ENCODE measurements at places on chromosomes 6 and 20.

DNA sequence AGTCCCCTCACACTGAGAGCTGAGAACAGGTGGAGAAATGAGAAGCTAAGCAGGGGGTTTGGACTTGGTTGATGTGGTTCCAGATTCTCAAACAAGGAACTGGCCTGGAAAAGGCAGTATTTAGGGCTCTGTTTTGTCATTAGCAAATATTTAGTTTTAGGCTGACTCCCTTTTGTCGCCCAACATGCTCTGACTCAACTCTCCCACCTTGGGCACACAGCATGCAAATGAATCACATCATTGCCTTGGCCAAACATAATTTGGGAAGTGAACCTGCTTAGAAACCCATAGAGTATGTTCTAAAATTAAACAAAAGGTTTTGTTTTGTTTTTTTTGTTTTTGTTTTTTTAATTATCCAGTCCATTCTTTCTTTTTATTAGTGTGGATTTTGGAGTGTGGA, 9.5 kb upstream of the UQCC2 start:
- DNase-seq, result no peak

- DNase-seq, result no peak
Measured at GRCh38 chr20:58622671-58623578, 28.2 kb upstream of the STX16 start.

GRCh38 chr6:165798991-165799390, 135.9 kb upstream of the PDE10A start:
- no peak for DNase-seq

GRCh38 chr20:58690396-58691135, 2.0 kb upstream of the NPEPL1 start:
- peak; percentile 49 for DNase-seq

DNA sequence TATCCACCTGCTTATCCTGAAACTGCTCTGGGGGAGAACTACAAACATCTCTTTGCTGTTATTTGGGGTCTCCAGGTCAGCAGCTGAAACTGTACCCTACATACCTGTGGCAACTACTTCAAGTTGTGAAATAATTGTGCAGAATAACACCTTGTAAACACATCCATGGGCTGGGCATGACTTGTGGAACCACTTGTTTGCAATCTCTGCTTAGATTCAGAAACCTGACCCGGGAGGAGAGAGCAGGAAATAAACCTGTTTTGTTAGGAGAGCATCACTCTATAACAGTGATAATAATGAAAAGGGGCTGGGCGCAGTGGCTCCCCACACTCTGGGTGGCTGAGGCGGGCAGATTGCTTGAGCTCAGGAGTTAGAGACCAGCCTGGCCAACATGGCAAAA, 183.1 kb downstream of the NFATC2 start:
- DNase-seq, result no peak

DNA sequence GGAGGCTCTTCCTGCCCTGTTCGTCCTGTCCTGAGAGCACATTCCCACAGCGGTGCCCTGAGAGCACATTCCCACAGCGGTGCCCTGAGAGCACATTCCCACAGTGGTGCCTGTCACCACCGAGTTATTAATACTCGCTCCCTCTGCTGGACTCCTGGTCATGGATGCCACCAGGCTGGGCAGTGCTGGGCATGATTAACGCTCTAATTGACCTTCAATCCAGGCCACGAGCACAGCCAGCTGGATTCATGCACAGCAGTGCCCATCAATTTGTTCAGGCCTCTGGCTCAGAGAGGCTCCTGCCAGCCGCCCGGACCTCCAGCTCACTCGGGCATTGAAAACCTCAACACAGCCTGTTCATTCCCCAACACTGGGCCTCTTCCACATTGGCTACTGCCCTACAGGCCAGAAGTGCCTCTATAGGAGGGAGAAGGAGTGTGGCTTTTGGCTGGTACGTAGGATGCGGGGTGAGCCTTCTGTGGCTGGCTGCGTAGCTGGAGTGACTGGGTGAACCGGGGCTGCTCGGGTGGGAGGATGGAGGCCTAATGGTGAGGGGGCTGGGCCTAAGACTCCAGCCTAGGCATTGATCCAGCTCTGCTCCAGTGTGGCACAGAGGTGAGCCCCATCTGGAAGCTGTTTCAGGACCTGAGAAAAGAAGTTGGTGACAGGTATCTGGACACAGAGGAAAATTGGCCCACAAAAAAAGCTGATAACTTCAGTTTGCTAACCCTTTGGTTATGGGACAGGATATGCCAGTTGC, 9.3 kb downstream of the IP6K3 start:
- DNase-seq, result no peak

GRCh38 chr6:29975561-29975907, 33.2 kb downstream of the HLA-A start:
- DNase-seq, result no peak

DNA sequence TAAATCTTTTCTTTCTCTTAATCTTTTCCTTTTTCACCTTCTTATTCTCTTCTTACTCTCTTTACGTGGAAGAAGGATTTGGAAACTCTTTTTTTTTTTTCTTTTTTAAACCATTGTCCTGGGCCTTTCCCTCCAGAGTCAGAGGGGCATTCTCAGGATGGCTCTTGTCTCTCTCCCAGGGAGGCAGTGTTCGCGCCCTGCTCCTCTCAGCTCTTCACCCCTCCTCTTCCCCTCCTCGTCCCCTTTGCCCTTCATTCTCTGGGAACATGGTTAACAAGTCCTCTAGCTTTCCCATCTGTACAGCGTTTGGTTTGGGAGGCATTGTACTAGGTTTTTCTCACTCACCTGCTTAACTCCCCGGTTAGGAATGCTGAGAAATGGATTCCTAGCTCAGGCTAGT, 52.0 kb upstream of the TFB1M start:
- no peak for DNase-seq

DNA sequence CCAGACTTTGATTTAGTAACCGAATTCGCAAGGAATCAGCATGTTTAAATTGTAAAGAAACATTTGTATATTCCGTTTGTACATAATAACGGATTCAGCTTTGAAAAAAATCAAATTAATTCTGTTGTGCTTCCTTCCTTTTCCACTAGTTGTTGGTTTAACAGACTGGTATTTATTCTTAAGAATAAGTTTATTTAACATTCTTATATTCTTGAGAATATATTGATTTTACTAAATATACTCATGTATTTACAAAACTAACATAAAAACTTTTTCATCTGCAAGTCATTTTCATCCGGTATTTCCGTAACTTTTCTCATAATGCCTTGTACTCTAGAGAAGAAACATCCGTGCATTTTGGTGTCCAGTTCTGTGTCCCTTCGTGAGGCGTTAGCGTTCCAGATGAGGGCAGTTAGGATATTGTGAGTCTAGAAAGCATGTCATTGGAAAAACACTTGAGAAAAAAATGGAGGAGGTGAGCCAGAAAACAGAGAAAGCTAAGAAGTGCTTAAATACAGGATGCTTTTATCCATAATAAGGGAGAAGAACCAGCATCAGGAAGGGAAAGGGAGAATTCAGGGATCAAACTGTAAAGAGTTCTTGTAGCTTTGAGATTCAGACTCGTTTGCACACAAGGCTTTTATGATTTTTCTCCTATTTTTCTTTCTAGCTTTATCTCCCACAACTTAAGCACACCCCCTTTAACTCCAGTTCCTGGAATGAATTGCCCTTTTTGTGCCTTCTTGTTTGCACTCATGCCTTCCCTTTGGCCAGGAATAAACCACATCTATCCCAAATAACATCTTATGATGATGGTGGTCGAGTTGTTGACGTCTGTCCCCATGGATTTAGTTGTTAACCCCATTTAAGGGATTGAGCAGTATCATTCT, 1.8 kb downstream of the WRNIP1 start:
- no peak for DNase-seq

DNA sequence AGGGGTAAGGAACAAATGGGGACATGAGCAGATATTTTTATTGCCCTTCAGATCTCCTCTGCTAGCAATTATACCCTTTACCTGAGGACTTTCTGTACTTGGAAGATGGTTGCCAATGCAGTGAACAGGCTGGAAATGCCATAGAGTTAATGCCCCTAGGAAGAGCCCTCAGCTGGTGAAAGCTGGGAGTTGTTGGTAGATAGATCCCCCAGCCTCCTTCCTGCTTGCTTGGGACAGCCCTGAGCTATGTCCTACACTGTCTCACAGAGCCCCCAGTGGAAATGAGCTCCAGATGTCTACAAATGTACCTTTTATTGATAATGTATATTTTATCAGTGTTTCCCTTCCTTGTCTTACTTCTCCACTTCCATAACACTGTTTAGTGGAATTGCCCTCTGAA, 87.6 kb upstream of the PAK5 start:
- DNase-seq, result no peak

DNA sequence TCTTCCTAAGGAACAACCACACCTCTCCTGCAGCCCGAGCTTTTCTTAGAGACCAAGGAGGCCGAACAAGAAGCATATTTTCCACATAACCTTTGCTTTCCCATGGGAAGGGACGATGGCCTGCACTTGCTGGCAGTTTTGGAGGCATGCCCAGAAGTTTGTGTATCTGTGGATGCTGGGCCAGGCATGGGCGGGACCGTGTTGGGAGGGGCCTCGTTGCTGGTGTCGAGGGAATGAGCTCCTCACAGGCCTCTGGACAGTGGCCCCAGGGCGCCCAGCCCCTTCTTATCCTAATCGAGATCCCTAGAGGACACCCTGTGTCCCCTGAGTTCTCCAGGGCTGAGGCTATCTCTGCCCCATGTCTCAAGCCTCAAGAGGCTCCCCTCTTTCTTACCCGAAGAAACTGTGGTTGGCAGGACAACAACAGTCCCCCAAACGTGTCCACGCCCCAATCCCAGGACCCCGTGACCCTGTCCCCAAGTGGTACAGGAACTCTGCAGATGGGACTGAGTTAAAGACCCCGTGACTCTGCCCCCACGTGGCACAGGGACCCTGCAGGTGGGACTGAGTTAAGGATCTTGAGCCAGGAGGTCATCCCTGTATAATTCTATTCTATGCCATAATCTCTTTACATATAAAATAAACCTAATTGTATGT, 99.5 kb upstream of the BHLHE23 start:
- DNase-seq, result no peak

DNA sequence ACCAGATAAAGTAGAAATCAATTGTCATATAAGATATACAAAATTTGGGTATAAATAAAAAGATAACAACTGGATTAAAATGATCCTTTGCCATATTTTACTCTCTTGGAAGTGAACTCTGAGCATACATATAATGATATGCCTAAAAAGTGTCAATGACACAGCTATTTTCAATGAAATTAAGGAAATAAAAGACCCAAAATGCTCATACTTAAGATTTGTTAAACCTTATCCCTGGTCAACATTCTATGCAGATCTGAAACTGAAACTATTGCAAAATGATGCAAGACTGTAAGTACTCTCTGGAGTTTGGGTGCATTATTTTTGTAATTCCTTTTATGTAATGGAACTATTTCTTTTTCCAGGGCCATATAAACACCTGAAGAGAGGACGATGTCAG, 119.0 kb upstream of the SGK1 start:
- no peak for DNase-seq

- peak; percentile 83 for DNase-seq
Measured at GRCh38 chr6:19691465-19692167, 145.6 kb upstream of the ID4 start.

DNA sequence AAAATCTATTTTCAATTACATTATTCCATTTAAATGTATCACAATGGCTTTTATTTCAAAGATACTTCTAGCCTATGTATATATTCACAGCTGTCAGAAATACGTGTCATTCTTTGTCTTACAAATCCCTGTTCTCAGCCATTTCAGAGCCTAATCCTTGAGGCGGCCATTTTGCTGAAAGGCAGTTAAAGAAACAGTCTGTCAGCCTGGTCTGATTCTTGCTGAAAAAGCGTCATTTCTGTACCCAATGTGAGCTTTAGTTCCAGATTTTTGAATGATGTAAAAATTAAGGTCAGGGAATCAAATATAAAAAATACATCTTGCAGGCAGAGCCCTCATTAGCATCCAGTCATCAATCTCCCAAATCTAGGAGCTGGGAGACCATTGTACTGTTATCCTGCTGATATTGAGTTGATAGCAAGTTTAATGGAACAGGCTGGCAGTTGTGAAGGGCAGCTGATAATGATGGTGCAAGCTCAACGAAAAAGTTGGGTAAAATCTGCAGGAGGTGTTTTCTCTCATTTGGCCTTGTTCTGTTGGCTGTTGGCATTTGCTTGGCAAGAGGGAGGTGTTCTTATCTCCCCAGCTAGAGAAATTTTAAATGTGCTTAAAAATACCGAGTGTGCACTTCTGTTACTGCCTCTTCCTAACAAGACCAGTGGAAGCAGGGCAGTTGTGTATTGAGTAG, 314.8 kb downstream of the SOX4 start:
- DNase-seq, result no peak

Data from islet precursor cell (in vitro differentiated cells).